Stimulated activated CD4-positive, alpha-beta T cell treated with anti-CD3 and anti-CD28 coated beads, Interleukin-1b, Interleukin-23, amount 100 ng/mL, for 1 hour (primary cell): ENCODE measurements at places on chromosomes 3 and 15.

GRCh38 chr3:20074226-20075063, 34.2 kb downstream of the KAT2B start:
- DNase-seq, result no peak

- DNase-seq, result peak; percentile 7
Observed at GRCh38 chr3:14879211-14879874, 60.6 kb downstream of the FGD5 start.

DNA sequence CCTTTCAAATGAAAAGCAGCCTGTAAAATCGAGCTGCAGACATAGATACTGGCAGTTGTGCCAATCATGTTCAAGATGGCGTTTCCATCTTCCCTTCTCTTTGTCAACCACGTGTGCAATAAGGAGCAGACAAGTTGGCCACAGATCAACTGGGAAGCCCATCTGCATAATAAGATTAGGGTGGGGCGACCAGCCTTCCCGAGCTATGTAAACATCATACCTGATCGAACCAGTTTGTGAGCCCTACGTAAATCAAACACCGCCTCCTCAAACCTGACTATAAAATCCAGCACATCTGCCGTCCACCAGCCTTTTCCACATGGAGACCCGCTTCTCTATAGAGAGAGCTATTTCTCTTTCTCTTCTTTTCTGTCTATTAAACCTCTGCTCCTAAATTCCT, 37.2 kb downstream of the TRIM42 start:
- DNase-seq, result no peak

DNA sequence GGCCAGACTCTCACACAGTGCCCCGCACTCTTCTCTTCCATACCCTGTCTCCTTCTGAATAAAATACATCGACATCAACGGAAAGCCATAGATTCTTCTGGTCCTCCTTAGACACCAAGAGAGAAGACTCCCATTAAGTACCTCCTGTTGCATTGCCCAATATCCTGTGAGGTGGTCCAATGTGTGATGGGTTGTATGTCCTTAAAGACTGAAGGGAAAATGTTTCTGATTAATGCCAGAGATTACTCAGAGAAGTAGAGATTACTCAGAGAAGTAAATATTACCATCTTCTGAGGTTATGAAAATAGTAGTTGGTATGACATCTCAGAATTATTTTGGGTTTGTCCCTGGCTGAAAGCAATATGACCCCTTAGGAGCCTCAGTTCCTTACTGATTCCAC, 60.8 kb upstream of the GALNT15 start:
- no peak for DNase-seq

- no peak for DNase-seq
Observed at GRCh38 chr3:115187149-115187757, 40.2 kb upstream of the ZBTB20 start.
